Heart left ventricle (tissue), 16 donors: ENCODE measurements at places on chromosomes 4 and X. TPM values are rescaled to one million over a fixed set of nuclear protein-coding genes. Genes with fewer than 3 reads are reported as not detected.

The PAGE2B gene
- not detected for polyA plus RNA-seq

The OTUD6A gene
- not detected for polyA plus RNA-seq

The CXCR3 gene
- polyA plus RNA-seq = not detected

The TMEM154 gene
- 0.37 TPM for polyA plus RNA-seq

The ALB gene
- polyA plus RNA-seq = 0.76 TPM

The GAGE12H gene
- not detected for polyA plus RNA-seq

DNA sequence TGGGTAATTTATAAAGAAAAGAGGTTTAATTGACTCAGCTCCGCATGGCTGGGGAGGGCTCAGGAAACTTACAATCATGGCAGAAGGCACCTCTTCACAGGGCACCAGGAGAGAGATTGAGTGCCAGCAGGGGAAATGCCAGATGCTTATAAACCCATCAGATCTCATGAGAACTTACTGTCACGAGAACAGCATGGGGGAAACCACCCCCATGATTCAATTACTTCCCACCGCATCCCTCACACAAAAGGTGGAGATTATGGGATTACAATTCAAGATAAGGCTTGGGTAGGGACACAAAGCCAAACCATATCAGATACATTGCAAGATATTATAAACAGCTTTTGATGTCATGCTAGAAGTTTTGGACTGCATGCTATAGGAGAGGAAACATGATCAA, 204.3 kb downstream of the VEGFC start:
- DNase-seq = no peak

DNA sequence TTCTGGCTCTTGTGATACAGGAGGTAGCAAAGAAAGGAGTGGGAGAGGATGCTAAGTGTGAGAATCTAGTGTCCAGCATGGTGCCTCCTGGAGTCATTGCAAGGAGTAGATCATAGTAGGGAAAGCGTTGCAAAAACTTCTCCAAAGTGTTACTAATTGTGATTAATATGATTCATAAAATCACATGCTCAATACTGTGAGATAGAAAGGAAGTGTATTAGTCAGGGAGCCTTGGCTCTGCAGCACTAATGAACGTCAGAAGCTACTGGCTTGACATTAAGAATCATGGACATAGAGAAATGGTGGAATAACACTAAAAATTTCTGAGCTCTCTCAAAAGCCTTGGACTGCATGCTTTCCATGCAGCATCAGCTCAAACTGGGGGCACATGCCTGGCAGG, 299.1 kb downstream of the EVC2 start:
- no peak for DNase-seq

DNA sequence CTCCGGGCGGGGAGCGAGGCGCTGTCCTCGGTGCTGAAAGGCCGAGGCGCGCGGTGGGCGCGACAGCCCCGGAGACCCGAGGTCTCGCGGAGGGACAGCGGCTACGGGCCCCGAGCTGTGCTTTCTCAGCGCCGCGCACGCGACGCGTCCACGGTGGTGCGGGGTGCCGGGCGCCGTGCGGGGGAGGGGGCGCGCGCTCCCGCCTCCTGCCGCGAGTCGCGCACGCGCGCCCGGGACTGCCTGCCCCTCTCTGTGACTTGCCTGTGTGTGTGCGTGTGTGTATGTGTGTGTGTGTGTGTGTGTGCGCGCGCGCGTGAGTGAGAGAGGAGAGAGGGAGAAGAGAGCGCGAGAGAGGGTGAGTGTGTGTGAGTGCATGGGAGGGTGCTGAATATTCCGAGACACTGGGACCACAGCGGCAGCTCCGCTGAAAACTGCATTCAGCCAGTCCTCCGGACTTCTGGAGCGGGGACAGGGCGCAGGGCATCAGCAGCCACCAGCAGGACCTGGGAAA, at the start of gene GRIA2:
GRIA2 (plus strand) TSS at position 358 of the 511 bp plus-strand sequence. CDS start 315 bp downstream, outside the sequence.
- DNase-seq = peak; percentile 27

- DNase-seq = no peak
These were observed 4.8 kb downstream of the C4orf46 start for GRCh38 chr4:158666892-158667291.

- DNase-seq = no peak
These were observed 30.7 kb upstream of the PITX2 start for GRCh38 chr4:110653321-110654253.

GRCh38 chr4:622071-622995, 3.0 kb upstream of the PDE6B start:
- DNase-seq = no peak

DNA sequence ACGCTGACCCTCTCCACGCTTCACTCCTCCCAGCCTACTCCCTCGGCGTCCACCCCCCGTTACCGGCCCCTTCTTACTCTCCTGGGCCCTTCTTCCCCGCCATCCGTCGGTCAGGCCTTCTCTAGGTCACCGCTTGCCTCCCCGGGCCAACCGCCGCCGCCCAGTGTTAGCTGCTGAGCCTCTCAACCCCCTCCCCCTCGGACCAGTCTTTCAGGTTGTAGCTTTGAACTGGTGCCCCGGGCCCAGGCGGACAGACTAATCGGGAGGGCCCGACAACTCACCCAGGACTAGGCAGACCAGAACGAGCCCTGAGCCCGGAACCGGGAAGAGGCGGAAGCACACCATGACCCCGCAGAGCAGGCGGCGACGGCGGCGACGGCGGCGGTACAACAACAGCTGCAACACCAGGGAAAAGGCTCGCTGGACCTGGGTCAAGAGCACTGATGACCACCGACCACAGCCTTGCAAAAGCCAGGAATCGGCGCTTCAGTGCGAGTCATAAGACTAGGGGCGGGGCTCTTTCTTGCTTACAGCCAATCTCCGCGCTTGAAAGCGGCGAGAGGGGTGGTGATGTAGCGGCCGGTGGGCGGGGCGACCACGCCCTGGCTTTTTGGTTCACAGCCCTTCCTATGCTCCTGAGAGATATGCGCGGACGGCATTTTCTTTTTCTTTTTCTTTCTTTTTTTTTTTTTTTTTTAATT, at the start of gene LAMP2:
LAMP2 (minus strand) TSS at position 472 of the 701 bp plus-strand sequence; CDS start at position 345, 127 bp downstream.
- peak; percentile 90 for DNase-seq

- no peak for DNase-seq
These were observed 2.7 kb downstream of the SMIM10L2A start for GRCh38 chrX:135424469-135424868.

- peak; percentile 69 for DNase-seq
These were observed 58.6 kb upstream of the ZC4H2 start for GRCh38 chrX:65034668-65035445.

- DNase-seq = no peak
These were observed 121.8 kb downstream of the PDE5A start for GRCh38 chr4:119506806-119507205.

DNA sequence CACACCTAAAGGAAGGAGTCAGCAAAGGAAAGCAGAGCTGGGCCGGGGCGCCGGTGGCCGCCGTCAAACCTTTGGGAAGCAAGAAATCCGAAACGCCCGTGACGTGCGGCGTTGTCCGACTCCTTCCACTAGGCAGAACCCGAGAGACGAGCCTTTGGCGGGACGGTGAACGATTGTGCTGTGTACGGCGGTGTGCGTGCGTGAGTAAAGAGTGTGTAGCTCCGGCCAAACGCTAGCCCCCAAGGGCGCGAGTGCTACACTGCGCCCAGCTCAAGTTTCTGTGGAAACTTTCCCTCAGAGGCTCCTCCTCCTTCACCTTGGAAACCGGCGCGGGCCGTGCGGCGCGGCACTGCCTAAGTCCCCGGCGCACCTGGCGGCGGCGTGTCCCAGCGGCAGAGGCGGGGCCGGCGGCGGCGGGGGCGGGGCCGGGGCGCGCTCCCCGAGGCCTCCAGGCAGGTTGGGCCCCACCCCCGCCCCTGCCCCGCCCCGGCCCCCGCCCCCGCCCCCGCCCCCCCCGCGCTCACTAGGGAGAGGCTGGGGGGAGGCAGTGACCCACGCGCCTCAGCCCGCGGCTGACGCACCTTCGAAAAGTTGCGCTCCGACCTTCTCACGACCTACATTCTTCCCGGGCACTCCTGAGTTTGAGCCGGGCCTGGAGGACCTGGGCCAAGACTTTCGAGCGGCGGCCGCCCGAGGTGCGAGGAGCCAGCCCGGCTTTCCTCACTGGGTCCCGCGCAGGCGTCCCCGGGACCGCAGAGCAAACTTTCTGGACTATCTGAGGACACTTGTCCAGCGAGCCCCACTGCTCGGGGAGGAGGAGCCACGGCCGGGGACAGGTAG, at the start of gene FHIP1A:
FHIP1A (plus strand) TSS at position 547 of the 840 bp plus-strand sequence. CDS start 157,084 bp downstream, outside the sequence.
- DNase-seq = peak; percentile 64

GRCh38 chr4:6464842-6465588, 7.4 kb downstream of the PPP2R2C start:
- DNase-seq = no peak

DNA sequence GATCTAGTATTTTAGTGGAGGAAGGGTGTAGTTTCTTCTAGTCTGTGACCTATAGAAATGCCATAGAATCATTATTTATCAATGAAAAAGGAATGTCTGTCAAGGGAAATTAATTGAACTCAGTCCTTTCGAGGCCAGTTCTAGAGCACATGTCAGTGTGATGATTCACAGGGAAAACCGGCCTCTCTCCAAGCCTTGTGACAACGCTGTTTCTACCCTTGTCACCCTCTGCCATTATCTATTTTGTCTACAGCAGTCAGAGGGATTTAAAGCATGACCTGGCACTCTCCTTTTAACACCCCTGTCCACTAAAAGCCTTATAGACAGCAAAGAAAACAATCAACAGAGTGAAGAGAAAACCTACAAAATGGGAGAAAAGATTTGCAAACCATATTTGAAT, 119.8 kb downstream of the DRD5 start:
- DNase-seq = no peak

DNA sequence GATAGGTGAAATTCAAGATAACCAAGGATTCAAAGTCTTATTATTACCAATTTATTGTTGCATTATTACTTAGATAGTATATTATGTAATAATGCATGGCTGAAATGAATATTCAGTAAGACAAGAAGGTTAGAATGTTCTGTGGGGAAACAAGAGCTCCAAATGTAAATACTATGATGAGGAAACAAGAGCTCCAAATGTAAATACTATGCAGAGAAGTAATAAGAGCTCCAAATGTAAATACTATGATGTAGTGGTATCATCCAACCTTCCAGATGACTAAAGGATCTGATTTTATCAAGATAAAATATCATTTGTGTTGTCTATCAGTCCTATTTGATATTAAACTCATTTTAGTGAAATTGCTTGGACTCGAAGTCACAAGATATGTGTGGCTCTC, 82.2 kb upstream of the PCDH18 start:
- no peak for DNase-seq

DNA sequence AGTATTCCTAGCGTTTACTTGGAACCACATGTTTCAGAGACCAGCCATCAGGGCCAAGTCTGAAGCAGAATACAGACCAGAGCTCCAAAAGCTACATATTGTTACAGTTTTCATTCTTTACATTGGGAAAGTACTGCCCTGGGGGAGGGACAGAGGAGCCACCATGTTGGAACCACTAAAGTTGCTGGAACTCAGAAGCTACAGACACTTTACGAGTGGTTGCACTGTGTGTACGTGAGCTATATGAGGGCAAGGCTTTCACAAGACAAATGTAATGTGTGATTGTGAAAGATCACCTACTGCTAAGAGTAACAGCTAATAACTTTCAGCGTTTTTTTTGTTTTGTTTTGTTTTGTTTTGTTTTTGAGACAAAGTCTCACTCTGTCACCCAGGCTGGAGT, 11.7 kb downstream of the GPC3 start:
- DNase-seq = no peak
